ENCODE measurements at places on chromosomes 6 and 20.

GRCh38 chr6:55917751-55918415 is 42.5 kb upstream of the BMP5 start:
- DNase-seq, result no peak

GRCh38 chr6:53591873-53592272 is 47.0 kb upstream of the GCLC start:
- no peak for DNase-seq

DNA sequence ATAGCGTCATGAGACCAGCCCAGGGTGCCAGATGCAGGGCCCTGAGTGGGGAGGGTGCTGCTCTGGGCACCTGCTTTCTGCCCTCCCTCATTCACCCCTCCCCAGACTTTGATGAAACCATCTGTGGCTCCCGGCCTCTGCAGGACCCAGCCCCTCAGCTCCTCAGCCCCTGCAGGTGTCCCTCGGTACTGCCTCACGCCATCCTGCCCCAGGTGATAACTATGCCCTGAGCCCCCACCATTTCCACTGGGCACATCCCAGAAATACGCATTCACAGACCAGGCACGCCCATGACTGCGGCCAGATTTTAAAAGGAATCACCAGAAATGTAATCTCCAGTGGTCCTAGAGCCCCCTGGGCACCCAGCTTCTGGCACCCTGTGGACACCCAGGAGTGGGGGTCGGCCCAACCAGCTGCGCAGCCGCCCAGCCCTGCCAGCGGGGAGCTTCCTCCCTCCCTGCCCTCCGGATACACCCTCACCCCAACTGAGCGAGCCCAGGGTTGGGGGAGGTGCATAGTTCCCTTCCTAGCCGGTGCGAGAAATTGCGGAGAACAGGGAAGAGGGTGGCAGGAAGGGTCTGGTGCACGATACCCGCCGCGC is 615 bp upstream of the NTSR1 start:
- peak; percentile 71 for DNase-seq

GRCh38 chr6:30884521-30885480 is 482 bp downstream of the DDR1 start:
- peak; percentile 51 for DNase-seq

GRCh38 chr20:49171909-49172308 is 16.2 kb downstream of the STAU1 start:
- DNase-seq, result no peak

GRCh38 chr20:56187534-56188165 is 60.9 kb upstream of the MC3R start:
- peak; percentile 55 for DNase-seq

- DNase-seq, result no peak
Observed at GRCh38 chr6:72553531-72554511, 68.0 kb upstream of the KCNQ5 start.

DNA sequence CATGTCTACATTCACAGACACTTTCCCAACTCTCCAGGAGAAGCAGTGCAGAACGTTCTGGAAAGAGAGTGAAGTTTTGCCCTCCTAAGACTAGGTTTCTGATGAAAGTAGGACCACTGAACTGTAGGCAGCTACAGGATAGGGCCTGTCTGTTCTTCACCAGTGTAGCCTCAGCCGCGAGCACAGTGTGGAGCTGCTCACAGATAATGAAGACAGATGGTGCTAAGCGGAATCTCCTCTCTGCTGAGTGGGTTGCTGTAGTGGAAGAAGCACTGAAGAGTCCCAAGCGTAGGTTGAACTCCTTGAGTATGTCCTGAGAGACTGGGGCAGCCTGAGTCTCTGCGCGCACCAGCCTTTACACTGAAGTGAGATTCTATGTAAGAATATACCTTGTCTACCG is 170.2 kb downstream of the PACRG start:
- DNase-seq, result no peak

DNA sequence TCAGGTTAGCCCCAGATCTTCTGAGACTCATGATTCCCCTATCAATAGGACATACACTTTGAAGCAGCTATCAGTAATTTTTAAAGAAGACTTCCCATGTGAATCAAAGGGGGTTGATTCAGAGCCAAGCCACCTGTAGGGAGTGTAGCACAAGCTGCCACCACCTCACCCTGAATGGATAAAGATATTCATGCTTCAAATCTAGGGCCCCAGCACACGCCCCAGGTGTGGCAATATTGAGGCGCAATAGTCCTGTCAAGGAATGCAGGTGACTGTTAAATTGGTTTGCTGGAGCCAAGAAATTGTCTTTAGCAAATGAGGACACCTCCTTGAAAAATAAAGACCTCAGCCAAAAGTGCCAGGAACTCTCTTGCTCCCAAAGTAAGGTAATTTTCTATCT is 404.4 kb downstream of the MAFB start:
- no peak for DNase-seq

GRCh38 chr6:35154262-35154661 is 13.1 kb upstream of the TCP11 start:
- DNase-seq, result no peak

- DNase-seq, result no peak
Observed at GRCh38 chr6:100177956-100178355, 183.9 kb upstream of the MCHR2 start.

DNA sequence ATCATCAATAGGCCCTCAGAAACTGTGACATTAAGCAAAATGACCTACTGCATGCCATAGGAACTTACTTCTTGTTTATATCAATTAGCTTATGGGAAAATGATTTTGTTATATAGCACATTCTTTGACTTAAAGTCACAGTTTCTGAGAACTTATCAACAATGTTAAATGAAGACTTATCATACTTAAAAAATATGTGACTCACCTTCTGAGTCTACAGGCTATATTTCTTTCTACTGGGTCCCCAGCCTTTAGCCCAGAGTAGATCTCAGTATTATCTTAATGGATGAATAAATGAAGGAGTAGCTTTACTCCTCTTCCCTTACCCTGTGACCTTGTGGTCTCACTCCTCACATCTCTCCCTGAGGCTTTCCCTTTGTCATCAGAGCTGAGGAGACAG is 180.2 kb downstream of the MAFB start:
- DNase-seq, result no peak

DNA sequence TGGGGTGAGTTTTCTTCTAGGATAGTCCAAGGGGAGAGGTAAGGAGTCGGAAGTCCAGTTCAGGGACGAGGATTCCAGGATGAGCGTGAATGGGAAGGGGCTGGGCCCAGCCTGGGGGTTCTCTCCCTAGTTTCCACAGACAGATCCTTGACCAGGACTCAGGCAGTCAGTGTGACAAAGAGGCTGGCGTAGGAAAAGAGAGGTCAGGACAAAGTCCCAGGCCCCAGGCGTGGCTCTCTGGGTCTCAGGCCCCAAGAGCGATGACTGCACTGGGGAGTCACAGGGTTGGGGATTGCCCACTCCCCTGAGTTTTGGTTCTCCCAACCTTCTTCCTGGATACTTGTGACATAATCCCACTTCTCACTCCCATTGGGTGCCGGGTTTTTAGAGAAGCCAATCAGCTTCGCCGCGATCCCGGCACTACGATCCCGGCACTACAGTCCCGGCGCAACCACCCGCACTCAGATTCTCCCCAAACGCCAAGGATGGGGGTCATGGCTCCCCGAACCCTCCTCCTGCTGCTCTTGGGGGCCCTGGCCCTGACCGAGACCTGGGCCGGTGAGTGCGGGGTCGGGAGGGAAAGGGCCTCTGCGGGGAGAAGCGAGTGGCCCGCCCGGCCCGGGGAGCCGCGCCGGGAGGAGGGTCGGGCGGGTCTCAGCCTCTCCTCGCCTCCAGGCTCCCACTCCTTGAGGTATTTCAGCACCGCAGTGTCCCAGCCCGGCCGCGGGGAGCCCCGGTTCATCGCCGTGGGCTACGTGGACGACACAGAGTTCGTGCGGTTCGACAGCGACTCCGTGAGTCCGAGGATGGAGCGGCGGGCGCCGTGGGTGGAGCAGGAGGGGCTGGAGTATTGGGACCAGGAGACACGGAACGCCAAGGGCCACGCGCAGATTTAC is 46.2 kb upstream of the TRIM26 start:
- peak; percentile 78 for DNase-seq

GRCh38 chr20:6835609-6836008 is 68.1 kb downstream of the BMP2 start:
- no peak for DNase-seq

DNA sequence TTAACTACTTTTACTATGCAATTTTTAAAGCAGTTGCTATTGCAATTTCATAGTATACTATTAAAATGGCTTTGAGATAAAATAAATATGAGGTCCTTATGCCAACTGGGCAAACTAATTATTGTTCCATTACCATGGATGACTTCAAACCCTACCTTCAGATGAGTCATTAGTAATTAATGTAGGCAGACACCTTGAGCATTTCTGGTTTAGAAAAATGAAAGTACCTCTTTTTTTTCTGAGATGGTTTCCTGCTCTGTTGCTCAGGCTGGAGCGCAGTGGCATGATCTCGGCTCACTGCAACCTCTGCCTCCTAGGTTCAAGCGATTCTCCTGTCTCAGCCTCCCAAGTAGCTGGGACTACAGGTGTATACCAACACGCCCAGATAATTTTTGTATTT is 11.9 kb downstream of the ASF1A start:
- no peak for DNase-seq

GRCh38 chr6:106094964-106095335 is 8.8 kb downstream of the PRDM1 start:
- no peak for DNase-seq

DNA sequence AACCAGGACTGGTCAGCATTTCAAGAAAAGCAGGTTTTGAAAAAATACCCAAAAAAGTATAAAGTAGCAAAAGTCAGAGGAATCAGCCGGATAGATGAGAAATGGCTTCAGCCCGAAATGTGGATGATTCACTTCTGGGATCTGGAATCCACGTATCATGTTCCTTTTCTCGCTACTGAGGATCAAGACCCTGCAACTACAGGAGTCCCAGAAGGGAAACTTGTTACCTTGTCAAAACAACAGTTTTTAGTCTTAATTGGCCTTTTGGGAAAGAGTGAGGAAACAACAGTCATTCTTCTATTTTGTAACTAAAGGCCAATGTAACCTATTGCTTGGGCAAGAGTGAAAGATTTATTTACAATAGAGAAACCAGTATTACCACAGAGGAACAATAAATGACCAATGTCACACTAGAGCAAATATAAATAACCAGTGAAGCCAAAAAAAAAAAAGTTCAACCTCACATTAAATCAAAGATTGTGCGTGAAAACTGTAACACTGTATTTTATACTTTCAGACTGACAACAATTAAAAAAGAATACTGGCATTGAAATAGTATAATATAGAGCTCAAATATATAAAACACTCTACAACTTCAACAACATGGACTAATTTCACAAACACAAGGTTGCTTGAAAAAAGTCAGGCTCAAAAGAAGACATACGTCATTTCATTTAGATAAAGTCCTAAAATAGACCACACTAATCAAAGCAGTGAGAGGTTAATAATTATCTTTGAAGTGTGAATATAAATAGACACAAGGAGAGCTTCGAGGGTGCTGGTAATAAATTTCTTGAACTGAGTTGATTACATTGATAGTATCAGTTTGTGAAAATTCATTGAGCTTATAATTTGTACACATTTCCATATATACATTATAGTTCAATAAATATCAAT is 116.2 kb downstream of the GFRAL start:
- no peak for DNase-seq

DNA sequence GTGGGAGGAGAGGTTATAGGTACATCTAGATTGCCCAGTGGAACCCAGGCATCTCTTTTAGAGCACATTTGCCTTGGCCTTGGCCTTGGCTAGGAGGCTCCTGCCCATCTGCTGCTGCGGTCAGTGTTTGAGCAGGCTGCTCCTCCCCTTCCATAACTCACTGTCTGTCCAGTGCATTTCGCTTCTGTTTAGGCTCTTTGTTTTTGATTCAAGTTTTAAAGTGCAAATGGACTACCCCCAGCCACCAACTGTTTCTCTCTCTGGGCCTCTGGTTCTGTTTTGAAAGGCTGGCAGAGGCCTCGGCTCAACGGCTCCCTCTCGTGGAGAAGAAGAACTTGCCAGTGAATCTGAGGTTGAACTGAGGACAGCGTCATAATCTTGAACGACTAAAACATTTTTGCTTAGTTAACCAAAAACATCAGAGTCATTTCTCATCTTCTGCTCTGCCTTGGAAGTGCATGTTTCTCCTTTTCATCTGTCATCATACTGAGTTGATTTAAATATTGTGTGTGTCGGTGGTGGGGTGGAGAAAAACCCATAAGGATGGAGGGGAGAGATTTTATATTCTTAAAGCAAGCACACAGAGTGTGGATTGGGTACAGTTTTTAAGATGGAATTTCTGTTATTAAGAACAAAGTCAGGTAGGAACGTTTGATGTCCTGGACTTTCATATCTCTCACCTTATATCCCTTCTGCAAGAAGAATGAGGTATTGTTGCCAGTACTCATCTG is 171.4 kb downstream of the DTNBP1 start:
- DNase-seq, result peak; percentile 66

GRCh38 chr6:112571488-112572270 is 224.5 kb downstream of the RFPL4B start:
- DNase-seq, result no peak

DNA sequence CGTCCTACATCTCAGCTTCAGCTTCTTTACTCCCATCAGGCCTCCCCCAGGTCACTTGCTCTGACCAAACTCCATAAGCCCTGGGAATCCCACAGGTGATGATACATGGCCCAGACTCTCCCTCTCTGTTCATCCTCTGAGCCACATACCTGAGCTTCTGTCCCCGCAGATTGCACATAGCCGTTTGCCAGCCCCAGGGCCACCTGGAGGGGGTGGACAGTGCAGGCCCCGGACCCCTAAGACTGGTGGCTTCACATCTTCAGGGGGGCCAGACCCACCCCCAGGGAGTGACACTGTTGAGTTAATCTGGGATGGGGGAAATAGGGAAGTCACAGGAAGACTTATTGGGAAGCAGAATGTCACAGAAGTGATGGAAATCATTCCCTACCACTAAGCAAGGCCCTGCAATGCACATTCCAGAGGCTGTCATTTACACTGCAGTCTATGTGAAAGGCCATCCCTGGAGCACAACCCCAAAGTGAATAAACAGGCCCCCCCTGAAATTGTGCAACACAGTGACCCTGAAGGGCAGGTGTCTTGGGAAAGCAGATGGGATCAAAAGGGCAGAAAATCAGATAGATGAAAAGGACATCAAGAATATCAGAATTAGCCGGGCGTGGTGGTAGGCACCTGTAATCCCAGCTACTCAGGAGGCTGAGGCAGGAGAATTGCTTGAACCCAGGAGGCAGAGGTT is 2.2 kb downstream of the RXRB start:
- peak; percentile 70 for DNase-seq

GRCh38 chr6:119871520-119871919 is 522.0 kb upstream of the MAN1A1 start:
- no peak for DNase-seq

GRCh38 chr20:41418031-41418430 is 51.4 kb upstream of the EMILIN3 start:
- DNase-seq, result no peak

GRCh38 chr6:8855411-8855810 is 420.1 kb upstream of the SLC35B3 start:
- peak; percentile 29 for DNase-seq

GRCh38 chr20:40658509-40658908 is 30.5 kb downstream of the MAFB start:
- no peak for DNase-seq

- no peak for DNase-seq
Observed at GRCh38 chr20:19009081-19009688, 195.6 kb downstream of the SCP2D1 start.

GRCh38 chr20:21203088-21203656 is 77.3 kb downstream of the KIZ start:
- DNase-seq, result no peak

GRCh38 chr20:7856756-7857155 is 83.5 kb downstream of the HAO1 start:
- no peak for DNase-seq
